ENCODE measurements at places on chromosomes 6 and 20. TPM values are rescaled to one million over a fixed set of nuclear protein-coding genes. Genes with fewer than 3 reads are reported as not detected.

DNA sequence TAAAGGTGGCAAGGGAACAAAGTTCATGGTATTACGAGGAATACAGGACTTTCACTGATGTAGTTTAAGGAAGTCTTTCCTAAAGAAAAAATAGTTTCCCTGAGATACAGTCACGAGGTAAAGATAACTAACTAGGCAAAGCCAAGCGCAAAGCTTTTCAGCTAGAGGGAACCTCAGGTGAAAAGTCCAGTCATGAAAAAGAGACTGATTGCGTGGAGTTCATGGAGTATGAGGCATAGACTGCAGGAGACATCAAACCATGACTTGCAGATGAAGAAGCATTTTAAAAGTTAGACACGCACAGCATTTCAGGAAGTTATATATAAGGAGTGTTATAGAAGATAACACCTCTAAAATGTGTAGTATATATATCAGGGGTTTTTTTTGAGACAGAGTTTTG lies 205.6 kb upstream of the ZNF184 start:
- H3K27ac ChIP-seq, result no peak overlapping the region
- DNase-seq, result no peak
- no peak overlapping the region for H3K4me3 ChIP-seq
- peaks cover 21% of the 10 kb centered on the region for H3K4me1 ChIP-seq
- H3K27me3 ChIP-seq, result peaks cover 86% of the 10 kb centered on the region

DNA sequence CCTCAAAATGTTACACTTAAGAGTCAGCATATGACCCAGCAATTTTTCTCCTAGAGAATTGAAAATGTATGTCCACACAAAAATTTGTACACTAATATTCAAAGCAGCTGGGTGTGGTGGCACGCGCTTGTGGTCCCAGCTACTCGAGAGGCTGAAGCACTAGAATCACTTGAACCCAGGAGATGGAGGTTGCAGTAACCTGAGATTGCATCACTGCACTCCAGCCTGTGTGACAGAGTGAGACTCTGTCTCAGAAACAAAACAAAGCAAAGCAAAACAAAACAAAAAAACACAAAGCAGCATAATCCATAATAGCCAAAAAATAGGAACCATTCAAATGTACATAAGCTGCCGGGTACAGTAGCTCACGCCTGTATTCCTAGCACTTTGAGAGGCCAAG lies 1.6 kb upstream of the RPF2 start:
- peak overlapping the region; percentile 98 for H3K4me3 ChIP-seq
- H3K36me3 ChIP-seq, result peaks cover 16% of the 10 kb centered on the region
- H3K4me1 ChIP-seq, result peaks cover 37% of the 10 kb centered on the region
- peak overlapping the region; percentile 0 for H3K27ac ChIP-seq

The SLC4A11 gene
- 0.53 TPM for total RNA-seq

The PAX1 gene
- not detected for total RNA-seq

GRCh38 chr6:25889877-25890853 lies 16.1 kb upstream of the SLC17A3 start:
- no peaks in the 10 kb centered on the region for H3K36me3 ChIP-seq
- peaks cover 12% of the 10 kb centered on the region for H3K4me1 ChIP-seq
- DNase-seq, result no peak
- no peak overlapping the region for H3K27ac ChIP-seq
- peaks cover 5% of the 10 kb centered on the region for H3K27me3 ChIP-seq

The ZBTB46 gene
- 2.7 TPM for total RNA-seq

- DNase-seq, result no peak
- peaks cover 10% of the 10 kb centered on the region for H3K4me1 ChIP-seq
- peaks cover 4% of the 10 kb centered on the region for H3K36me3 ChIP-seq
- no peak overlapping the region for H3K4me3 ChIP-seq
- no peaks in the 10 kb centered on the region for H3K27me3 ChIP-seq
Observed at GRCh38 chr6:15108383-15108715, 137.5 kb upstream of the JARID2 start.

DNA sequence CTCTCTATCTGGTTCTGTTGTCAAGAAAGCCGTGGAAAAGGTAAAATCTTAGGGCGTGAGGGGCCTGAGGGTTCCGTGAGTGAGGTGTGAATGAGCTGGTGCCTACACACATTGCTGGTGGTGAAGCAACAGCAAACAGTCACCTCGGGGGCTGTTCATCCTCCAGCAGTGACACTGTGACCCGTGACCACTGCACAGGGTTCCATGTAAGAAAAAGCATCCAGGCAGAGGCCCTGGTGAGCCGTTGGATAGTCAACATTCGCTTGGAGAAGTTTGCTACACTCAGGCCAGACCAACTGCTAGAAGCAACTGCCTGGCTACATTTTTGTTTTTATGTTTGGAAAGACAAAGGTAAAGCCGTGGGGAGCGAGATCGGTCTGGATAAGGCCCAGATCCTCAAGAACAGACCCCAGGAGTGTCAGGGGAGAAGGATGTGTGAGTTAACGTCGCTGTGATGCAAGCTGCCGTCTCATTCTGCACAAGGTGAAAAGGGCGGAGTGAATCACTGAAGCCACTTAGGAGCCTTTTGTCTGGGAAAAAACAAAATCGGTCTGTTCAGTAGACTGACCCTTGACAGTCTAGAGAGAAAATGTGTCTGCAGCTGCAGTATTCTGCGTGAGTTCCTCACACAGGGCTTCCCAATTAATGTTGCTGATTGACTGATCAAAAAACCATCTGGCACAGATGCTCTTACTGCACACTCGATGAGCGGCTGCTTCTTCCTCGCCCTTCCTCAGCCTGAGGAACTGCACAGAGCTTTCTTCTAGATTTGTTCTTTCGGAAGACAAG lies 404.0 kb downstream of the SMOC2 start:
- peaks cover 1% of the 10 kb centered on the region for H3K36me3 ChIP-seq
- H3K4me1 ChIP-seq, result no peaks in the 10 kb centered on the region
- no peaks in the 10 kb centered on the region for H3K27me3 ChIP-seq
- DNase-seq, result no peak
